Central memory CD4-positive, alpha-beta T cell (primary cell): ENCODE measurements at places on chromosomes 3 and 15.

- DNase-seq = no peak
Observed at GRCh38 chr15:28191832-28192231, 92.7 kb upstream of the OCA2 start.

DNA sequence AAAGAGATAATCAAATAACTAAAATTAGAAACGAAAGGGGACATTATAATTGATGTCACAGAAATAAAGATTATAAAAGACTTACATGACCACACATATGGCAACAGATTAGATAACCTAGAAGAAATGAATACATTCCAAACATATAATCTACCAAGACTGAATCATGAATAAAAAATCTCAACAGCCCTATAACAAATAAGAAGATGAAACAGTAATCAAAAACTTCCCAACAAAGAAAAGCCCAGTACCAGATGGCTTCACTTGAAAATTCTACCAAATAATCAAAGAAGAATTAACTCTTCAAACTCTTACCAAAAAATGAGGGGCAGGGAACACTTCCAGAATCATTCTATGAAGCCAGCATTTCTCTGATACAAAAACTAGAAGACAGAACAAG lies 11.8 kb downstream of the TOP2B start:
- DNase-seq = no peak

DNA sequence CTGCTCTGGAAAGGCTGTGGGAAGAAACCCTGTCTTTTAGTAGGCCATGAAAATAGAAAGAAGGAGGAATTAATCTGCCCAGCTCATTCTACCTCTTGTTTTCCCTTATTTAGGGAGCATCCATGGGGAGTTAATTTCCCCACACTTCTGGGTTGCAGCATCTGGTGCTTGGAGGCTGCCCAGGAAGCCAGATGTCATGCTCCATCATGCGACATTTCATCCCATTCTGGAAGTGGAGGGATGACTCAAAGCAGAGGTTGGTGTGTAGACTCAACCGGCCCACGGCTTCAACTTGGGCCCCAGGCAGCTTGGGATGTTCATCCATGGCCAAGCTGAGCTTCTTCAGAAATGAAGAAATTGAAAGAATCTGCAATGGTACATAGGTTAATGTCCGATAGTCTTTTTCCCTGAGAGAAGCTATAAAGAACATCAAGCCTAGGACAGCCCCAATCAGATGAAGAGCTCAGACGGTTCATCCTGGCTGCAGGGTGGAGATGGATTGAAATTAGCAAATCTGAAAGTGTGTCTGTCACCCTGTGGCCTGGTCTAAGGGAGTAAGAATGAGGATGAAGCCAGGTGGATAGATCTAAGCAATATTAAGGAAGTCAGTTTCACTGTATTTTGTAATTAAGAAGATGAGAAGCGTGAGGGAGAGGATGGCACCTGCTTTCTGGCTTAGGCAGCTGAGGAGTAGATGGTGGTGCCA lies 24.5 kb upstream of the PROK2 start:
- no peak for DNase-seq

DNA sequence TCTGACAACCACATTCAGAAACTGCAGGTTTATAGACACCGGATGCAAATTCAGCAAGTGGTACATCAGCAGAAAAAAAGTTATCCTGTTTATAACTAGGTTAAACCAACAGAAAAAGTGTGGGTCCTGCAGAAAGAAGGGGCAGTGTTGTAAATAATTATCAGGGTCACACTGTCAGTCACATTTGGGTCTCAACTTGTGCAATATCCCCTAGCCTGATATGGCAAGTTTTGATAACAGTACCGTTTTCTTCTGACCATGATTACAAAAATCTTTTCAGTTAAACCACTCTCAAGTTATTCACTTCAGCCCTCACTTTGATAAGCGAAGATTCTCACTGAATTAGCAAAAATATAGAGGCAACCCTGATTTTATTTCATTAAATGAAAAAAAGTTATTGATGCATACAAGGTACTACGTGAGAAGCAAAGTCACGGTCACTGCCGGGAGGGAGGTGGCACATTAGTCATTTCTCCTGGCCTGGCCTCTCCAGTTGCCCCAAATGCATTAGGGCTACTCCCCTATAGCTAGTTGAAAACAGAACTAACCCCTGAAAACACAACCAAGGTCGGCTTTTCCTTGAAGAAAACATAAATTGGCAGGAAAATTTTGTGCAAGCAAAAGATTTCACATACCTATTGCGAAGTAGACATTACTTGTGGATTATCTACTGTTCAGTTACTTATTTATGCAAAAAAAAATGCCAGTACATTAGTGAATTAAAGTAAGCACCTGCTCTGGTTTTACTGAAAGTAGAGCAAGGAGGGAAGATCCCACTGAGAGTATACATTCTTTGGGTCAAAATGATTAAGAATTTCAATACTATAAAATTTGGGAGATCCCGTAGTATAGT lies 28.6 kb downstream of the IL5RA start:
- DNase-seq = no peak

DNA sequence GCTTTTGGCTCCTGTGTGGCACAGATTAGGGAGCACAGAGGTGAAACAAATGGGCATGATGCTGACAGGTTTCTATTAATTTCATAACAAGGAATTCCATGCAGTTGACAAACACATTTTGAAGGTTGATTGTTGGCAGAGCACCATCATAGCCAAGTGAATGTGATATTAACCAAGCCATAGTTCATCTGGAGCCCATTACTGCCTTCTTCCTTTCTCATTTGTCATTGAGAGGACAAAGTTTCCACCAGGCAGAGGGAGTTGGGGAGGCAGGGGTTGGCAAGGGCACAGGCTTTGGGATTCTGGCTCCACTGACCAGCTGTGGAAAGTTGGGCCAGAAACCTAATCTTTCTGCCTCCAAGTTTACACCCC lies 325.2 kb downstream of the MFSD1 start:
- no peak for DNase-seq
